Panc1 (cell line): ENCODE measurements at places on chromosomes 12 and 14.

- DNase-seq, result no peak
These were observed 4.3 kb upstream of the ASB2 start for GRCh38 chr14:93980456-93981201.

DNA sequence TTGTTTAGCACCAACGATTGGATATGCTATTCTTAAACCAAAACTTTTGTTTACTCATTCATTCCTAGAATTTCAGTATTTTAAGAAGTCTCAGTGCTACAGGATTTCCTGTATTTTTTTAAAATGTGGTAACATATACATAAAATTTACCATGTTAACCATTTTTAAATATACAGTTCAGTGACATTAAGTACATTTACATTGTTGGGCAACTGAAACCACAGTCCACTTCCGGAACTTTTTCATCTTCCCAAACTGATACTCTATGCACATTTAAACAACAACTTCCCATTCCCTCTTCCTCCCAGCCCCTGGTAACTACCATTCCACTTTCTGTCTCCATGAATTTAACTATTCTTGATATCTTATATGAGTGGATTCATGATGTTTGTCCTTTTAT lies 30.3 kb downstream of the PDE3A start:
- DNase-seq, result no peak

- DNase-seq, result no peak
These were observed 13.4 kb downstream of the ACOT6 start for GRCh38 chr14:73625706-73626105.

DNA sequence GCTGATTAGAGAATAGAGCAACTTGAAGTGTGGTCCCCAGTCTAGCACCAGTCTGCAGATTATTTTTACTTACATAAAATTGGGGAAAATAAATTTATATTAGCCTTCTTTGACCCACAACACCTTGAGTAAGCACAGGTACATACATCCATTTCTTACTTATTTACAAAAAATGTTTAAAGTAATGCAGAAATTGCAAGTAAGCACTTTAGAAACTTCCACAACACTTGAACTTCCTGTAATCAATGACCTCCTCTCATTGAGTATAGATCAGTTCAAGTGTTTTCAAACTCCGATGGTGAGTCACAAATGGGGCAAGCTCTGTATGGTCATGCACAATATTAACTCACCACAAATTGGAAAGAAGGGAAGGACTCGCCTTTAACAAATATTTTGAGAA lies 83.3 kb downstream of the KIF21A start:
- DNase-seq, result no peak

- DNase-seq, result no peak
These were observed 10.2 kb upstream of the KRT5 start for GRCh38 chr12:52530366-52530765.

- DNase-seq, result no peak
These were observed 14.7 kb downstream of the ZNF641 start for GRCh38 chr12:48336061-48336460.

DNA sequence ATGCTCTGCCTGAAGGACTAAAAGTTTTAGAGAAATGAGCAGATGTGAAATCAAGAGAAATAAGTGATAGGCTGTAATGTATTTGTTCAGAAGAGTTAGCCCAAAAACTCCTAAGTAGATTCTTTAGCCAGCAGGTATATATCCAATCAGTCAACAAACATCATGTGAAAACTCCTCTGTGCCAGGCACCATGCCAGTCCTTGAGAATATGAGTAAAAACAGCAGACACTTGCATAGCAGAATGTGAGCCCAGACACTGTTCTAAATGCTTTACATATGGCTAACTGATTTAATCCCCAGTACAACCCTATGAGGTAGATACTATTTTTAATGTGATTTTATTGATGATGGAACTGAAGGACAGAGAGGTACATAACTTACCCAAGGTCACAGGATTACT lies 329.8 kb downstream of the PAWR start:
- DNase-seq, result no peak

GRCh38 chr12:80419644-80420043 lies 24.4 kb upstream of the PTPRQ start:
- no peak for DNase-seq

DNA sequence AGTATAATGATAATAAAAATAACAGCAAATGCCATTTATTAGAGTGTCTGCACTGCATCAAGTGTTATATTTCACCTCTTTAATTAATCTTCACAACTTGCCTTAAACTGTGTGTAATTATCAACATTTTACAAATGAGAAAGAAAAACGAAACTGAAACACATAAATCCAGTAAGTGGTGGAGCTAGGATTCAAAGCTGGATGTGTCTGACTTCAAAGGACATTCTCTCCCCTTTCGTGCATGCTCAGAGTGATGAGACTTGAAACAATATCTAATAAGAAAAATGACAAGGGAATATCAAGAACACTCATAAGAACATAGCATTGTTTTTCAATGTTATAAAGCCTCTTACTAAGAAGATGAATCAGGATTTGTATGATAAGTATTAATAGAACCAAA lies 78.8 kb downstream of the DUSP6 start:
- no peak for DNase-seq

GRCh38 chr14:77067632-77068516 lies 30.2 kb upstream of the CIPC start:
- DNase-seq, result peak; percentile 22

DNA sequence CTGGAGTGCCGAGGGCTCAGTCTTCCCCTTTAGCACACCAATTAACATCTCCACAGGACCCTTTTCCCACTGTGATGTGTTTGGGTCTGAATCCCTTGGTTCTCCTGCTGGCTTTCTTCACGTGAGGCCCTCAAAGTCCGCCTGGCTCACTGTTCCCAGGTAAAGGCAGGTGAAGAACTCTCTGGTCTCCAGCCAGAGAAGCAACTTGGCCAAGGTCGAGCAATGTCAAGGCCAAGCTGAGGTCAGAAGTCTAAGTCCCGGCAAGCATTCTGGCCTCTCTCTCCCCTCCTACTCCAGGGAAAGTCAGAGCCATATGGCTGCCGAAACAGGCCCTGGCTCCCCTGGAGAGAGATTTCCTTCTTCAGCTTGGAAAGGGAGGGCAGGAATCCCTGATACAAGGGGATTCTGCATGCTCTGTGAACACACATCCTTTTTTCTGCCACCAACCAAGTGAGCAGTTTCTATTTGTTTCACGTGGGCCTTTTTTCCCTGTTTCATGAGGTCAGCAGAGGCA lies 61.4 kb upstream of the ESRRB start:
- no peak for DNase-seq

- no peak for DNase-seq
These were observed 283.1 kb downstream of the MDGA2 start for GRCh38 chr14:47392326-47392725.

DNA sequence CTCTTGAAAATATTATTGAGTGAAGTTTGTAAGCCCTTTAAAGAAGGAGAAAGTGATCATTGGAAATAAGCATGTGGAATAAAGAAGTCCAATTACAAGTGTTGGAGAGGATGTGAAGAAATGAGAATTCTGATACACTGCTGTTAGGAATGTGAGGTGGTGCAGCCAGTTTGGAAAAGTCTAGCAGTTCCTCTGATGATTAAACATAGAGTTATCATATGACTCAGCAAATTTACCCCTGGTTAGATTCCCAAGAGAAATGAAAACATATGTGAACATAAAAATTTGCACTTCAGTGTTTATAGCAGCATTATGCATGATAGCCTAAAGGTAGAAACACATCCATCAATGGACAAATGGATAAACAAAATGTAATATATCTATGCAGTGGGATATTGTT lies 319.9 kb downstream of the AEBP2 start:
- DNase-seq, result no peak

- DNase-seq, result no peak
These were observed 361.1 kb upstream of the CLEC14A start for GRCh38 chr14:38616959-38617358.

DNA sequence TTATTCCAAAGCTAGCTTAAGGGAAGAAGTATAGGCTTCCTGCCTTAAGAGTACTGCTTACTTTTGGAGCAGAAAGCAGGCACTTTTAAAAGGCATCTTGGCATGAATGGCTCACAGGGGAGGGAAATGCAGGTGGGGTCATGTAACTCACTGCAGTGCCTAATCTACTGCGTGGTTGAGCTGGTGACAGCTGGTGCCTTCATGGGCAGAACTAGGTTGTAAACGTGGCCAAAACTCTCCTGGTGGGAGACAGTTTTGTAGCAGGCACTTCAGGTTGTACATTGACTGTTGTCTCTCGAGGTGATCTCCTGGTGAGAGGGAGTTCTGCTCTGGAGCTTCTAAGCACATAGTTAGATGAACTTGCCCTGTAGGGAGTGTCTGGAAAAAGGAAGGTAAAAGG lies 962.5 kb downstream of the DIO2 start:
- no peak for DNase-seq

DNA sequence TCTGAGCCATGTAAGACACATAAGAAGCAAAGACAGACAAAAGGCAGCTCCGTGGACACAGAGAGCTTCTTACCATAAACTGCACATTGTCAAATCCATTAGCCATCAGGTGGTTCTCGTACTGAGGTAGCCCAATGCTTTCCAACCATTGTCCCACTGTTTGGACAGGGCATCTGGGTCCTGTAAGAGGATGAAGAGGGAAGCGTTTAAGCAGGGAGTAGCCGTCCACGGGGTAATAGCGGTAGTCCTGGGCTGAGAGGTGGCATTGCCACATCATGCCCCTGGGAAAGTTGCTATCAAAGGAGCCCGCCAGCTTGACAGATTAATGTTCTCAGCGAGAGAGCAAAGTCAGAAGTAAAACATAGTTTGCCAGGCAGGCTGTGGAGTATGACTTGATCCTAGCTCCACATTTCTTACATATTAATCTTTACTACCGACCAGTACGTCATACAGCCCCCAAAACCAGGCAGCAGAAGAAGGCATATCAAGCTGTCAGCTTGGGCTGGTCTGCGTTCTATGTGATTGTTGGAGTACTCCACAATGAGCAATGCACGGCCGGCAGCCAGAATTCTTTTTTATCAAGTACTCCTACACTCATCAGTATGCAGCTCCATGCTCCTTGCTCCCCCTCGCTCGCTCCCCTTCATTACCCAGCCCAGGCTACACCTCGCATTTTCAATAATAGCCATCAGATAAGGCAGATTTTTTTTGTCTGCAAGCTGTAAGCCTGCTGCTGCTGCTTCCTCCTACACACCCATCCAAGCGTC lies 493.2 kb upstream of the GARIN6 start:
- DNase-seq, result no peak

DNA sequence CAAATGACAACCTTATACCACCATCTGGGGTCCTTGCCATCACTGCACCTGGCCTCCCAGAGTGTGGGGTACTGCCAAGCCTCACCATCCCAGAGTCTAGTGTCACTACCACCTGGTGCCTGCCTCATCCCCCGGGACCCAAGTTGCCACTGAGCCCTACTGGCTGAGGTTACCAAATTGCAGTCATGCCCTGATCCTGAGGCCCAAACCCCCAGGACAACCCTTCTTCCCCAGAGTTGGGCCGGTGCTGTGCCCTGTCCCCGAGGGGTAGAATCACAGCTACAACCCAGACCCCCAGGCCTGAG lies 8.4 kb upstream of the SFSWAP start:
- DNase-seq, result no peak

DNA sequence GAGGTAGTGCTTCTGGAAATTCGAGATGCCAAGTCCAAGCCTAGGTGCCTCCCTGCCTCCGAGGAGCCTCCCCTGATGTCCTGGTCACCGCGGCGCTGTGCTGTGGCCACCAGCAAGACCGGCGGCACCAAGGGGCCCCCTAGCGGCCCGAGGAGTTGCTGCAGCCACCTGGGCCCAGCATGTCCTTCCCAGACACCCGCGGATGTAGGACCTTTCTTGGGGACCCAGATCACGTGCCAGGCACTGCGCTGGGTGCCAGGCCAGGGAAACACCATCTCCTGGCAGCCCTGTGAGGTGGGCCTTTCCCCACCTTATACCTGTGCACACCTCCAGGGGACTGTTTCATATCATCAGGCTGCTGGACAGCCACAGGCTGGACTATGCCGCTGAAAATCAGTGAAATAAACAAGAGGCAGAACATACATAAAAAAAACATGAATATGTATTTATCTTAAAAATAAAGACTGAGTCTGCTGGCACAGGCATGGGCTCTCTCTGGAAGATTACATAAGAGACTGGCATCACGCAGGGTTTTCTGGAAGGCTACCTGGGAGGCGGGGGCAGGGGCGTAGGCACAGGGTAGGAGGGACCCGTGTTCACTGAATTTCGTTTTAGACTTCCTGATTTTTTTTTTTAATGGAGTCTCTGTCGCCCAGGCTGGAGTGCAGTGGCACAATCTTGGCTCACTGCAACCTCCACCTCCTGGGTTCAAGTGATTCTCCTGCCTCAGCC lies 15.9 kb upstream of the HHIPL1 start:
- peak; percentile 30 for DNase-seq

DNA sequence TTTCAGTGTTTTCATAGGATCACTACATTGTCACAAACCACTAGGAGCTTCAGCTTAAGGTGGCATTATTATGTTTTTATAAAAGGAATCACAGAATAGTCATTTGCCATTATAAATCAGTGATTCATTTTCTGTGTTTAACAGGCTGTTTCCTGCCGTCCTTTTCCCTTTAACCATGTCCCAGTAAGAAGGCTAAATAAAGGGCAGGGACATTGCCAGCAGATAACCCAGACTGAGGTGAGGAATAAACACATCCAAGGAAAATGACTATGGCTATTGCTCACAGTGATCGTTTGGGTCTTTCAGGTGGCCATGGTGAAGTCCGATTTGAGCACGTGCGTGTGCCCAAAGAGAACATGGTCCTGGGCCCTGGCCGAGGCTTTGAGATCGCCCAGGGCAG lies 17.9 kb upstream of the ALDH2 start:
- DNase-seq, result no peak

- no peak for DNase-seq
These were observed 54.3 kb upstream of the KCNJ8 start for GRCh38 chr12:21828779-21829178.

DNA sequence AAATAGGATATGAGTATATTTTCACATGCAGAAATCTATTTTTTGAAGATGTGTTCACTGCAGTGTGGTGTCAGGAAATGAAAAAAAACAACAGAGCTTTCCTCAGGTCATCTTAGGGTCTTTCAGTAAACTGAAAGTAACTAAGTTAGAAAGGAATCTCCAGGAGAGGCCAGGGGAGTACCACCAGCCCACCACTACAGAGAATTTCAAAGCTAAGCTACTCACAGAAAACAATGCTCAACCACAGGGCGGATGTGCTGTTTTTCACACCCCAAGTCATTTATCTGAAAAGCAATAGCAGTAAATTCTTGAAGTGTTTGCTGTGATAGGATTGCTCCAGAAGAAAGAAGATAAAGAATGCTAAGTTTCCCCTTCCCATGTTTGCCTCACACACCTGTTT lies 79.0 kb downstream of the IFNG start:
- DNase-seq, result no peak

DNA sequence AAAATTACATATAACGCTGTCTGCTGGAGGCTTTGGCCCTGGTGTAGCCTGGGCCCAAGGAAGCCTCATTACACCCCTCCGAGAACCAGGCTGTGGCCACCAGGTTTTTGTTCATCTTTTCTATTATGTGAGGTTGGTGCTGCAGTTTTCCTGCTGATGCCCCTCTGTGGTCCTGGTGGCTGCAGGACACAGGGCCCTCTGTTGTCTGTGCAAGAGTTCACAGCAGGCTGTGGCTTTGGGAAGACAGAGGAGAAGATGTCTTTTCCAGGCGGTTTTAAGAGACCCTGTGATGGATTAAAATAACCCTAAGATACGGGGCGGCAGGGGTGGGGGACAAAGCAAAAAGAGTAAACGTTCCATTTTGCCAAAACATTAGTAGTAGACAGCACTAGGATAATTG lies 121.5 kb downstream of the ADGRD1 start:
- no peak for DNase-seq

GRCh38 chr14:93655078-93655750 lies 133.1 kb downstream of the PRIMA1 start:
- DNase-seq, result peak; percentile 27

GRCh38 chr14:51859131-51859530 lies 1.3 kb upstream of the GNG2 start:
- no peak for DNase-seq
